ENCODE measurements at places on chromosomes 2 and 18.

DNA sequence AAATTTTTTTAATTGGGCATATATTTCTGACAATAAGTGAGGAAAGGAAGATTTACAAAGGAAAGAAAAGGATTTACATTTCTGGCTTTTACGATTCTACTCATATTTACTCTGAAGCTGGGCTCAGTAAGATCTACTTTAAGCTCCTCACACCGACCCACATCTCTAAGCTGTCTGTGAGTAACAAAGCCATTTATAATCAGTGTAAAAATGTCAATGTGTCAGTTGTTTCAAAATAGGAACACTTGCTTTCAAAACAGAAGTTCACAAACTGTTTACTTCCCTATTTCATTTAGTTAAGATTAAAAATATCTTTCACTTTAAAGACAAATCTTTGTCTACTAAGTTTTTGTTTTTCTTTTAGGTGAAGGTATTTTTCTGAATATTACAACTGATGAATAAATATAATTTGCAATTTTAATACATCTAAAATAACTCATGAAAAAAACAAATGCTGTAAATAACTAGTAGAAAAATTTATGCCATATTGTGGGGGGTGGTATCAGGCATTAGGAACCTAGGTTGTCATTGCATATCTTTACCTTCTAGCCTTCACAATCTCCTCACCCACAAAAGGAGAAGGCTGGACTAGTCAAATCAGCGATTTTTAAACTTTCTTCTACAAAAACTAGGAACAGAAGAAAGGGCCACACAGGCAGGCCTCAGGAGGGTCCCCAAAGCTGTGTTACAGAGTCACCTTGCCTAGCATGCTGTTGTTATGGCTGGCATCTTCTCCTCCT is 64.5 kb downstream of the TMEM131 start:
- DNase-seq = no peak

DNA sequence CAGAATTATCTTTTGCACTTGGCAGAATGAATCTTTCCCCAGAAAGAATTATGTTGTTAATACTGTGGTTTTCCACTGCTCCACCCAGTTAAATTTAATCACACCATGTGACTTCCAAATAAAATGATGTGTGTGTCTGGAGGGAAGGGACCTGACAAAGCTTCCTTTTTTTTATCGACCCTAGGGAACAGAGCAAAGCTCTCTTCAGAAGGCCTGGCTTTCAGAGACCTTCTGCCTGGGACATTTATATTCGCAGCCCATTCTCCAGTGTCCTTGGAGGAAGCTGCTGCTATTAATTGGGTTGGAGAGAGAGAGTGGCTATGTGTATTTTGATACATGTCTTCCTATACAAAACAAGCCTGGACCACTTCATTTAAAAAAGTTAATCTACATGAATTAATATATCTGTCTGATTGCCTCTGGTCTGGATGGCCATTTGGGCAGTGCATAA is 233.7 kb downstream of the PRKCE start:
- no peak for DNase-seq

- DNase-seq = no peak
Measured at GRCh38 chr2:133223226-133223625, 345.0 kb downstream of the NCKAP5 start.

- no peak for DNase-seq
Measured at GRCh38 chr2:24207359-24207758, 32.5 kb downstream of the FAM228A start.

DNA sequence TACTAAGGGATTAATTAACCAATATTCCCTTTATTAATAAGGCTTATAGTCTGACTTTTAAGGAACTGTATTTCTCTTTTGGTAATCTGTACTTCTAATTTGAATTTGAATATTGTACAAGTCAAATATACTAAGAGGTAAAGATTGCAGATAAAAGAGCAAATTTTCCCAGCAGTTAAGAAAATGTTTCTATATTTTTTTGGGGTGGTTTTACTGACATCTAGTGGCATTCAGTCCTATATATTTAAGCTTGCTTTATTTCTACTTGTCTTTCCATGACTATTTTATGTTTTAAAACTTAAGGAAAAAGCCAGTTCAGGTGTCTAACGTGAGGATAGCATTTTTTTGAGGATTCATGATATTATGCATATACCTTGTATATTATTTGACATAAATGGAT is 41.6 kb downstream of the TDRD15 start:
- no peak for DNase-seq

DNA sequence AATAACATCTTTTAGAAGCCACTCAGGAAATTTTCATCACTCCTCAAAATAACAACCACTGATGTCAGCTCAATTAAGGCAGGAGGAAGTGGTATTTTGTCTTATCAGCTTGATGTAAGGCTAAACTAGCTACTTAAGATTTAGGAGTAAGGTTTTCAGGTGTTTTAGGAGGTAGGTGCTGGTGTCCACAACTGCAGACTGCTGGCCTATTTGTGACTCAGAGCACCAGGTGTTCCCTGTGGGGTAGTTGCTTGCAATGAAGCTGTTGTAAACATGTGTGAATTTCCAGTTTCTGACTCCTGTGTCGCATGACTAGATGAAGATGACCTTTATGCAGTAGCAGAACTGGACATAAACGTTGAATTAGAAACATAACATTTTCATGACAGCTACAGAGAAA is 164.2 kb downstream of the THSD7B start:
- DNase-seq = no peak

- DNase-seq = no peak
Measured at GRCh38 chr2:75799859-75800258, 89.1 kb upstream of the GCFC2 start.

- DNase-seq = no peak
Measured at GRCh38 chr2:45040786-45041185, 31.5 kb upstream of the SIX2 start.

DNA sequence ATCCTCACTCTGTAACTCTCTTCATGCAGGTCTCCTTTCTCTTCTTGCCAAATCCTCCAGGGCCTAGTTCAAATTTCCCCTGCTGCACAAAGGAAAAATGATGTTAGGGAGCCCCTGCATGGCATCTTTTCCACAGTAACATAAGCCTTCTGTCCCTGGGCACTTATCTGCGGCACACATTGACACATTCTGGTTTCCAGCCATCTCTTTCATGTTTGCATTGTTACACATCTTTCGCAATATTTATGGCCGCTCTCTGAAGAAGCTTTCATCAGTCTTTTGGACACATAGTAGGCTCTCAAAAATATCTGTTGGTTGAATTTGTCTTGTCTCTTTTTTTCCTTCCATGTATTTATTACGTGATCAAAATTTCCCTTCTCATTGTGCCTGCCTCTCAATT is 1806.1 kb upstream of the PIK3C3 start:
- no peak for DNase-seq

- DNase-seq = no peak
Measured at GRCh38 chr2:239895116-239895515, 130.0 kb downstream of the NDUFA10 start.

- no peak for DNase-seq
Measured at GRCh38 chr2:220300806-220301205, 673.4 kb downstream of the SLC4A3 start.

DNA sequence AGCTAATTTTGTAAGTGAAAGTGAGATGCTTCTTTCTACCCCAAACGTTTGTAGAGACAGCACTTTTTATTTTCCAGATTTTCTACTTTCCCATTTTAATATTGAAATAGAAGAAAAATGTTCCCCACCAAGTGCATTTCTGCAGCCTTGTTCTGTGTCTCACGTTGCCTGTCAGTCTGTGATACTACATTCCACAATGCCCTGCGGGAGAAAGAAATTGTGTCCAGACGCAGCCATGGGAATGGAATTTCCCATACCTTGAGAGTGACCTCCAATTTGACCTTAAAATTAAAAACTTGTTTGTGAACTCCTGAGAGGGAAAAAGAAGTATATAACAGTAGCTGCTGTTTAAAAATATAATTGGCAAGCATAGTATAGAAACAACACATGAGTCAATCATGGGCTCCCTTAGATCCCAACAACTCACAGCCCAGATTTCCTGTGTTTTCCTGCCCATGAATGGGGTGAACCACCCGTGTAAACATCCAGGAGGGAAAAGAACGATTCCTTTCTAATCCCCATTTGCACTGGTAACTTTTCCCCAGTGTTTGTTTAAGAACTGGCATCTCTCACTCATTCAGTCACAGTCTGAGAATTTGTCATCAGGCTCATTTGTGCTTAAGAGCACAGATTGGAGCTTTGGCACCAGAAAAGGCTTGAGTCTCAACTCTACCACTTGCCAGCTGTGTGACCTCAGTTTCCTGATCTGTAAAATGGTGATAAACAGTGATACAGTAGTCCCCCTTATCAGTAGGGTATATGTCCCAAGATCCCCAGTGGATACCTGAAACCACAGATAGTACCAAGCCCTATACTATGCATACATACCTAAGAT is 166.1 kb upstream of the ZNF521 start:
- no peak for DNase-seq

DNA sequence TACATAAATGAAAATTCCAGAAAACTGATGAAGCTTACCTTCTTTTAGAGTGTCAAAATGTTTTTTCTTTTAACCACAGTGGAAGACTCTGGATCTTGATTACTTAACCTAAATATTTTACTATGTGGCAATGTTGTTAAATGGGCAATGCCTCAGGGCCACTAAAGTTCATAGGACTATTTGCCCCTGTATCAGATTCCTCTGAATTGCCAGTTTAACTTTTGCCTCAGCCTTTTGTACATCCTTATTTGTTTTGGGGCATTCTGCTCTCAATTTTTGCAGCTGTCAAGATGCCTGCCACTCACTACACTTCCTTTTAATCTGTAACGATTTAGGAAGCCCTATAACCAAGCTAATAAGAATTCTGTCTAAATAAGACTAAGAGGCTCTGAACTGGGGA is 31.7 kb upstream of the SERTAD2 start:
- no peak for DNase-seq

DNA sequence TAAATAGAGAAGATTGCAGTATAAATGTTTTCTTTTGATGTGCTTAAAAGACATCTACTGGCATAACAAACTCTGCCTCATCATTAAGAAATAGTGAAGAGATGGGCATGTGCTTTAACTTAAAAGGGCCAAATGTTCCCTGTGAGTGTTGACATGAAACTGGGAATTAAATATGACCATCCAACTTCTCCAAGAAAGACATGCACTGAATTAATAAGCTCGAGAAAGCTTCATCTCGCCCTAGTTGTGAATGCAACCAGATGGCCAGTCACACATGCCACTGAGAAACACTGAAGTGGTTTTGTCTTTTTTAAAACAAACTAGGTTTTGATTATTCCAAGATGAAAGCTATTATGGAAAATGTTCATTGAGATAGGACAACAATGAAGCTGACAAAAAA is 479.2 kb downstream of the RIT2 start:
- DNase-seq = no peak

GRCh38 chr2:212832211-212833195 is 293.9 kb upstream of the ERBB4 start:
- DNase-seq = no peak

DNA sequence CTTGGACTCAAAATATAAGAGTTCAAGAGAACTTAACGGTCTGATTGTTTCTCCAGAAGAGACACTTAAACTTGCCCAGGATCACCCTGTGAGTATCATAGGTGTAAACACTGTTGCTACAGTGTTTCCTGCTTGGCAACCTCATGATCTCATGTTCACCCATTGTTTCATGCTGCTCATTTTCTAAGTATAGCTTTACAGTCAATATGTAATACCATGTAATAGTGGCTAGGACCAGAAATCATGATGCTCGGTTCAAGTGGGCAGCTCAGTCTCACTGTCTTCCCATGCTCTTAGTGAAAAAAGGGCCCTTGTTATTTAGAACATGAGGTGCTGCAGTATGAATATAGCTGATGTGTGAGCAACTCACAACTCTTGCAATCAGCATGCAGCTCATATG is 157.5 kb downstream of the CERS6 start:
- DNase-seq = no peak

DNA sequence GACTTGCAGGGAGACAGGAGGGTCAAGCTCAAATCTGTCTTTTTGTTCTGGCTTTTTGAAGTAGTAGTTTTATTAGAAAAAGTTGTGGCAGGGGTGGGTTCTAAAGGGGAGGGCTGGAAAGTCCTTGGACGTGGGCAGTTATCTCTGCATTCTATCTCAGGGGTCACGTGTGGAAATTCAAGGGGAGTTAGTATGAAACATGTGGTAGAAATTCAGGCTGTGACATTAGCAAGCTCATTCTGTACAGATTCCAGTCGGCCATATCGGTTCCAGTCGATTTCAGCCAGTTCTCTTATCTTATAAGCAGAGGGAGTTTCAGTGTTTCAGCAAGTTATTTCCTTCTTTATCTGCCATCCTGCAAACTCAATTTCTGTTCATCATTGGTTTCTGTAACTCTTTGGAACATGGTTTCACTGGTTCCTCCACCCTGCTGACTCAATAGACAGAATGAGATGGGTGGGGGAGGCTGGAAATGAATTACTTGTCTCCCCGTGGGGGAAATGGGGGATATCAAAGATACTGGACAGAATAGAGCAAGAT is 53.0 kb downstream of the RAB27B start:
- DNase-seq = no peak

DNA sequence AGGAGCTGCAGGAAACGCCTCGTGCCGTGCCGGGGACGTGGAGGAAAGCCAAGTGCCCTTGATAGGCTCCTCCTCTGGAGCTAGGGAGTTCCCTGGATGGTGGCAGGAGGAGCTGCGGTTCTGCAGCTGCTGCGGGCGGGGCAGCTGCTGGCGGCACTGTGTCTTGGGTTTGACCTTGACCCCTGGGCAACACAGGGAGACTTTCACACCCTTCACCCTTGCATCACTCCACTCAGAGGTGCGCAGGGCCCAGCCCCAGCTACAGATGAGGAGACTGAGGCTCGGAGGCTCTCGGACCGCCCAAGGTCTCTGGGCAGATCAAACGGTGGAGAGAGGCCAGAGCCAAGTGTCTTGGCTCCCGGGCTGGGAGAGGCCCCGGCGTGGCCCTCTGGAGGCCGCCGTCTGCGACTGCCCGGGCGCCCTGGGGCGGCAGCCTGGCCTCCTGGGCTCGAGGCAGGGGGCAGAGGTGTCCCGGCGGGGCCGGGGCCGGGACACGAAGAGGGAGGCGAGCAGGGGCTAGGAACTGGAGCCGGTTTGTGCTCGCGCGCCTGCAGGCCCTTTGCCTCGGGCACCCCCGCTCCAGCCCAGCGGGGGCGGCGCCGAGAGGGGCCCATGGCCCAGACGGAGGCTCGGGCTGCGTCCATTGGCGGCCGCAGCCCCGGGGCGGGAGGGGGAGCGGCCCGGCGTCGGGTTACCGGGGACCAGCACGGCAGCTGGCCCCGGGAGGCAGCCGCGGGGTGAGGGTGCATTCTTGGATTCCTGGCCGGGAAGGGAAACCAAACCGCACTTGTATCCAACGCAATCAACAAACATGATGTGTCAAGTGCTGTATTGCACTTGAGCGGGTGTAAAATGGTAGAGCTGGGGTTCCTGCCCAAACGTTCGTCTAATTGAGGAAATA is 129.6 kb upstream of the SLC1A4 start:
- DNase-seq = no peak

DNA sequence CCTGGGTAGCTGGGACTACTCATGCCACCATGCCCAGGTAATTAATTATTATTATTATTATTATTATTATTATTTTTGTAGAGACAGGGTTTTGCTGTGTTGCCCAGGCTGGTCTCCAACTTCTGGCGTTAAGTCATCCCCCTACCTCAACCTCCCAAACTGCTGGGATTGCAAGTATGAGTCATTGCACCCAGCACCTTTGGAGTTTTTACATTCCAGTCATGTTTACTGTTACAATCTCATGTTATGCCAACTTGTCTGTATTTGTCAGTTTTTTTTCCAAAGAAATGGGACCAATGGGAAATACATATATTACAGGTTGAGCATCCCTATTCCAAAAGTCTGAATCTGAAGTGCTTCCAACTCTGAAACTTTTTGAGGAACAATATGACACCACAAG is 903.8 kb downstream of the SLC4A3 start:
- DNase-seq = no peak

All from stimulated activated CD8-positive, alpha-beta memory T cell treated with anti-CD3 and anti-CD28 coated beads, Interleukin-7, amount 100 ng/mL, for 48 hours (primary cell).